Activated CD4-positive, alpha-beta T cell treated with anti-CD3 and anti-CD28 coated beads for 1 hour (primary cell): ENCODE measurements at places on chromosomes 11 and 22.

DNA sequence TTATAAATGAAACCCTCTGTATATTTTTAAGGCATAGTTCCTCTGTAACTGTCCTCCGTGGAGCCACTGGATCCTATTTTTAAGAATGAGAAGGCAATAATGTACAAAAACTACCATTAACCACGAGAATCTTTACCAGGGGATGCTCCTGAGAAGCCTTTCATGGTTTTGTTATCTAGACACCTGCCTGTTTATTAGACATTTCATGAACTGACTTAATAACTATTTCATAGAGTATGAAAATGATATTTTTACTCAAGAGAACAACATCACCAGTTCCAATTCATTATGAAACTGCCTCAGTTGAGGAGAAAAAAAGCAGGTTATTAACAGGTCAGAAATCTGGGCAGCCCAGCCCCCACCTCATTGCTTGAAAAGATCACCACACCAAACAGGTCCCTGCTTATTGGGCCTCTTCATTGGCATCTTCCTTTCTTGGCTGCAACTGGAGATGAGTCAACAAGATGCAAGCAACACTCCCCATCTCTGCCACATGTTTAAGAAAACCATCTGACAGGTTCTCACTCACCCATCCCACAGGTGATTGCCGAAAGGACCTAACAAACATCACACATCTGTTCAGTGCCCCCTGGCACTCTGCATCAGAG, 27.8 kb downstream of the ETS1 start:
- no peak for DNase-seq

GRCh38 chr22:20814221-20814808, 40.4 kb downstream of the SERPIND1 start:
- no peak for DNase-seq

GRCh38 chr22:50303848-50304527, 3.5 kb downstream of the PLXNB2 start:
- DNase-seq: no peak

- no peak for DNase-seq
Measured at GRCh38 chr11:61841636-61842527, 13.8 kb downstream of the FADS2 start.
